ENCODE measurements at places on chromosomes 3 and 15.

GRCh38 chr15:35038626-35039451, 46.3 kb downstream of the NANOGP8 start:
- no peak for DNase-seq

GRCh38 chr3:284322-284721, 87.8 kb downstream of the CHL1 start:
- no peak for DNase-seq

- DNase-seq, result no peak
Observed at GRCh38 chr3:177069514-177070329, 127.6 kb downstream of the TBL1XR1 start.

- no peak for DNase-seq
Observed at GRCh38 chr3:7265736-7266135, 404.8 kb downstream of the GRM7 start.

GRCh38 chr3:126528419-126528799, 4.5 kb downstream of the CHST13 start:
- DNase-seq, result no peak

DNA sequence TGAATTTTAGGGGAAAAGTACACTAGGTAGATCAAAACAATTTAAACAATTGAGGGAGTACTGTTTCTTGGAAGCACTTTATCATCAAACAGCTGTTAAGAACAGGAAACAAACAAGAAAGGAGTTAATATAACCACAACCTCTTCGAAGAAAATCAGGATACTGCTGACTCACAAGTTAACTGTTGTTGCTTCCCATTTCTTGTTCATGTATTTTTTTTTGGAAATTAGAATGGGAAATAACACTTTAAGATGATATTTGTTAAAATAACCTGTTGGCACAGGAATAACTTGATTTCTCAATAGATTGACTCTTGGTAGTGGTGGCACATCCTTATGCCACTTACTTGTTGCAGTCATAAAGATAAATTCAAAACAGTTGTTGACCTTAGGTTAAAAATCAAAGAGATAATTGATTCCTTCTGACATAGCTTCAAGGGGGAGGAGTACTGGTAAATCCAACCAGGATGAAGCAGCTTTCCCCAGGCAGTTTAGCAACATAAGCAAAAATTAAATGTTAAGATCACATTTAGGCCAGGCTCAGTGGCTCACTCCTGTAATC, 3.3 kb downstream of the BNIP2 start:
- DNase-seq, result no peak

- no peak for DNase-seq
Observed at GRCh38 chr3:158775426-158776410, 26.1 kb upstream of the MFSD1 start.

DNA sequence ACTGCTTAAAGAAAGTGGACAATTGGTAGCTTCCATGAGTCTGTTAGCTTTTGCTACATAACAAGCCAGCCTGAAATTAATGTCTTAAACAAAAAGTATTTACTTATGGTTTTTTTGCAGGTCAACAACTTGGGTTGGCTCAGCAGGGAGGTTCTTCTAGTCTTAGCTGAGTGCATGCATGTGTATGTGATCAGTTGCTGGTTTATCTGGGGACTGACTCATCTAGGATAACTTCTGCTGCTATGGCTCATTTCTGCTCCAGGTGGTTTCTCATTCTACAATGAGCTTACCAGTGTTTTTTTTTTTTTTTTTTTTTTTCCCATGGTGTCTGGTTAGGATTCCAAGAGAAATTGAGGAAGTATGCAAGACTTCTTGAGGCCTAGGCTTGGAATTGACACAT, 244.7 kb downstream of the NSUN3 start:
- DNase-seq, result no peak

Data from DMS153 (cell line).